Ureter (tissue), 1 donor: ENCODE measurements at places on chromosomes 7 and 10. TPM values are rescaled to one million over a fixed set of nuclear protein-coding genes. Genes with fewer than 3 reads are reported as not detected.

DNA sequence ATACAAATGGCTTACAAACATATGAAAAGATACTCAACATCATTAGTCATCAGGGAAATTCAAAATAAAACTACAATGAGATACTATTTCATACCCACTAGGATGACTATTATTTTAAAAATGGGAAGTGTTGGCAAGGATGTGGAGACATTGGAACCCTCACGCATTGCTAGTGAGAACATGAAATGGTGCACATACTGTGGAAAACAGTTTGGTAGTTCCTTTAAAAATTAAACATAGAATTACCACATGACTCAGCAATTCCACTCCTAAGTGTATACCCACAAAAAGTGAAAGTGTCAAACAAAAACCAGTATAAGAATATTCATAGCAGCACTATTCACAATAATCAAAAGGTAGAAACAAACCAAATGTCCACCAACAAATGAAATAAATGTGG lies 48.5 kb upstream of the SHTN1 start:
- no peak for DNase-seq

GRCh38 chr10:32298075-32298812 lies 48.7 kb downstream of the EPC1 start:
- DNase-seq: no peak

DNA sequence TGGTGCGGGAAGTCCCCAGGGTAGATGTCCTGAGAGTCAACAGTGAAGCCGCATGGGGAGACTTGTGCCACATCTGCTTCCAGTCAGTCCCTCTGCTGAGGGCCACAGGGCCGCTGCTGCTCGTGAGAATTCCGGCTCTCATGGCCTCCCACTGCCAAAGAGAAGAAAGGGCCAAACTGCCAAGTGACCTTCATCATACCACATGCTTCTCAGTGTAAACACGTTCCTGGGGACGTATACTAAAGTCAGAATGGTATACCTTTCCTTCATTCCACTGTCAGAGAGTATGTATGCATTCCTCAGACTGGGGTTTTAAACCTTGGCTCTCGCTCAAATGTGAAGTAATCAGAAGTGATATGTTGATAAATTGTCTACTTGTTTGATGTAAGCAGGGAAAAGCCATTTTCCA lies 52.8 kb upstream of the SEC61G start:
- DNase-seq: no peak

DNA sequence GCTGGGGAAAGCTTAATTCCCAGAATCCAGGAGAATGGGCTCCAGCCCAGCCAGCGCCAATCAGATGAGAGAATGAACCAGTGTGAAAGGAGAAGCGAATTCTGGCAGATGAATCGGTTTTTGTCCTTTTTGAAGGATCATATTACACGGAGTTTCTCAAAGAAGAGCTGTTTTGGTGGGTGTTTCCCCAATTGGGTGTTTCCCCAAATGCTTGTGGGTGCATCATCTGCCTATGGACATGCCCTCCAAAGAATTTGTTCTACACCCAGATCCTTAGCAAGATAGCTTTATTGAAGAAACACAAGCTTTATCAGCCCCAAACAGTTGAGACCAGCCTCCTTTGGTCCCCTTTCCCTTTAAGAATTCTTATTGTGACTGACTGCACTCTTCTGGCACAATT lies 186.5 kb upstream of the GPR26 start:
- no peak for DNase-seq

The SEMA3E gene
- total RNA-seq: 24.0 TPM
